ENCODE measurements at places on chromosomes 5 and 9.

- no peaks in the 10 kb centered on the region for H3K36me3 ChIP-seq
- H3K27me3 ChIP-seq = no peaks in the 10 kb centered on the region
- H3K4me3 ChIP-seq = no peak overlapping the region
- no peak for DNase-seq
- H3K27ac ChIP-seq = no peak overlapping the region
- H3K4me1 ChIP-seq = peaks cover 37% of the 10 kb centered on the region
These were observed 367.1 kb downstream of the CSNK1G3 start for GRCh38 chr5:123879071-123879470.

DNA sequence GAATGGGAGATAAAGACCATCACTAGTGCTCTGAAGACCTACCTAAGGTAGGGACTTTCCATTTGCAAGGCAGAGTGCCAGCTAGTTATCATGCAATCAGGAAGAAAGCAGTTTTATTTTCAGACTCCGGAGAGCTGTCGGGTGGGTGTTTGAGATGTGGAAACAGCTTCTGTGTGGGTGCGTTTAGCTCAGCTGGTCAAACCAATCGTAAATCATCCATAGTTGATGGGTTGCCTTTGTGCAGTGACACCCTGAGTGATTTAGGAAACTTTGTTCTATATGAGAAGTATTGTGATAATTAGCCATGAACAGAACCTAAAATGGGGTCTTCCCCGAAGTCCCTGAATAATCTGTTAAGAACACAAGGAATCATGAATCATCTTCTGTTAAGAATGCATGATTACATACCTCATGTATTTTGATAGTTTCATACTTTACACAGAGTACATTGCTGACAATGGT lies 284.3 kb downstream of the ARHGAP26 start:
- H3K4me1 ChIP-seq = peaks cover 15% of the 10 kb centered on the region
- H3K36me3 ChIP-seq = no peaks in the 10 kb centered on the region
- H3K4me3 ChIP-seq = no peak overlapping the region
- no peaks in the 10 kb centered on the region for H3K27me3 ChIP-seq
- no peak for DNase-seq

DNA sequence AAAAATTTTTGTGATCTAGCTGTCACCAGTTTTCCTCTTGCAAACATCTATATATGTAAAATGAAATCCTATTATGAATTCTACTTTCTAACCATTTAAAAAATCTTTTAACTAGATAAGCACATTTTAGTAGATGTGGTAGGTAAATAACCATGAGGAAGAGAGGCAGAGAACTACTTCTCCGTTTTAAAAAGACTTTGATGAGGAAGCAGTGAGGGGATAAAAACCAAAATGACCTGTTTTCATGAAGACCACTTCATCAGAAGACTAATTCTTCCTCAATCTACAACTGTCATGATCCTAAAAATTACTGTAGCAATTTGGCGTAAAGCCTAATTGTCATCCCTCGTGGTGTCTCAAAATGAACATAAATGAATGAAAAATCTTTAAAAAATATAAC lies 15.7 kb upstream of the ERBIN start:
- H3K4me1 ChIP-seq = no peaks in the 10 kb centered on the region
- H3K27me3 ChIP-seq = no peaks in the 10 kb centered on the region
- H3K4me3 ChIP-seq = no peak overlapping the region
- no peak overlapping the region for H3K27ac ChIP-seq
- H3K36me3 ChIP-seq = no peaks in the 10 kb centered on the region
- DNase-seq = no peak

- peaks cover 8% of the 10 kb centered on the region for H3K36me3 ChIP-seq
- no peak overlapping the region for H3K4me3 ChIP-seq
- no peaks in the 10 kb centered on the region for H3K4me1 ChIP-seq
- no peak for DNase-seq
- no peaks in the 10 kb centered on the region for H3K27me3 ChIP-seq
- no peak overlapping the region for H3K27ac ChIP-seq
These were observed 19.5 kb downstream of the ERAP1 start for GRCh38 chr5:96788112-96788749.

DNA sequence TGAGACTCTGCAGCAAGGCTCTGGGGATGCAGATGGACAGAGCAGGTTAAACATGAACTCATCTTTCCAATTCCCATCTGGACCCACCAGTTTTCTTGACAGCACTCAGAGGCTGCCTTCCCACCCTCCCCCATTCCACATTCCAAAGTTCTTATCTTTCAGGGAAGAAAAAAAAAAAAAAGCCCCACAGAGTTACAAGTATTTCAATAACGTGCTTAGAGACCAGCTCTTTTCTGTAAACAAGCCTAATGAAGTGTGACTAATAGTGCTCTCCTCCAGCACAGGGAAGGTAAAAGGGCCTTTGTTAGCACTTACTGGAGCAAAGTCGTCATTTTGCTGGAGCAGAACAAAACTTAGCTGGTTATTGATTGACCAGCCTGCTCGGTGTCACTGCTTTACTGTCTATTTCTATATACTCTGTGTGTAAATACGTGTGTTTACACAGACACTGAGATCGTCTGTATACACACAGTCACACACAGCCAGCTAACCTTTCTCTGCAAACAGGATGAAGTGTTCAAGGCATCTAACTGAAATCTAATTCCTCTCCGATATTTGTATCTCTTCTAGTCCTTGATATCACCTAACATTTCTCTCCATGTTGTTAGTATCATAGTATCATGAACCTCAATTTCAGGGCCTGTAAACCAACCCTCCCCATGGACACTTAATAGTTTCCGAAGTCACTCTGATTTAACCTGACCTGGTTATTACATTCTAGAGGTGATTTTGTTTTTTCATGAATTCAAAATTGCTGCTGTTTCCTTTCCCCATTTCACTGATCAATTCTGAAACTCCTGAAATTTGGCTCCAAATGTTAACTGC lies 84.9 kb downstream of the ZNF608 start:
- H3K4me1 ChIP-seq = peaks cover 55% of the 10 kb centered on the region
- peak overlapping the region; percentile 85 for H3K27ac ChIP-seq
- no peak overlapping the region for H3K4me3 ChIP-seq
- H3K36me3 ChIP-seq = no peaks in the 10 kb centered on the region
- H3K27me3 ChIP-seq = no peaks in the 10 kb centered on the region

DNA sequence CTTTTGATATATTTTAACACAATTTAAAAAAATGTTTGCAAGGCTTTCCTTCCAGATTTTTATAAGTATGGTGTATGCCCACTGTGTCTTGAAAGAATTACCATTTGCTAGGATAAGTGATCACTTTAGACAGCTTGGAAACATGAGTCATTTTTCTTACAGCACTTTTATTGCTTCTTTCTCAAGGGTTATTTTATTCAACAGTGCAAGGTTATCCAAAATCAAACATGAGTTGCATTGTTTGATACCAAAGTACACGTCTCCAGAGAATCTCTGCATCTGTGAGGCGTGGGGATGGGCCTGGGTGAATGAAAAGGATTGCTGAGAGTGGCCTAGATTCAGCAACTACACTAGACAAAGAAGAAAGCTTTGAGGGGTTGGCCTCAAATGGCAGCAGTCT lies 329.6 kb downstream of the ADAMTS6 start:
- H3K36me3 ChIP-seq = no peaks in the 10 kb centered on the region
- no peaks in the 10 kb centered on the region for H3K27me3 ChIP-seq
- no peak overlapping the region for H3K4me3 ChIP-seq
- H3K27ac ChIP-seq = no peak overlapping the region
- no peaks in the 10 kb centered on the region for H3K4me1 ChIP-seq

DNA sequence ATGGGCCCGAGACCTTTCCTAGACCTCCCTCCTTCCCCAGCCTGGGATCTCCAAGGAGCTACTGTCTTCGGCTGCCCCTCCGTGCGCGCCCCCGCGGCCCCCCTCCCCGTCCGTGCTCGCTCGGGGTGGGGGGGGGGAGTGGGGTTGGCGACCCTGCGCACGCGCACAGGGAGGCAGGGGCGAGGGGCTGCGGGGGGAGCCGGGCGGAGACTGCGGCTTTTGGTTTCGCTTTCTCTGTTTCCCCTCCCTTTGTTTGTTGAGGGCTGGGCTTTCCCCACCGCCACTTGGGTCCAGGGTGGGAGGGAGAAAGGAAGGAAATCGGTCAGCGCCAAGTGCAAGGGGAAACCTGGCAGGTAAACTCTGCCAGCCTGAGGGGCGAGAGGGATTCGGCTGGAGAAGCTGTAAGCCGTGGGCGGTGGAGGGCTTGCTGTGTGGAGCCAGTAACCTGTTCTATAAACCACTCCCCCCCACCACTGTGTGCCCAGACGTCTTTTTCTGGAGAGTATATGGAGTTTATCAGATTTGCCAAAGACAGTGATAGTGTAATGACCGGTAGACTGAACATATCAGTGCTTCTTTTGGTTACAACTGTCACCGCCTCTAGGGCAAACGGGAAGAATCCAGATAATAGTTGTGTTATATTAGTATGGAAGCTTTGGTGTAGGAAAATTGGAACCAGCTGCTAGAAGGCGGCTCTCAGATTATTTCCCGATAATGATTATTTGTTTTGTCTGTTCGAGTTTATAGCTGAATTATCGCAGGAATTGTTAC lies 684 bp downstream of the DNAJA1 start:
- peaks cover 3% of the 10 kb centered on the region for H3K36me3 ChIP-seq
- peak overlapping the region; percentile 100 for H3K4me3 ChIP-seq
- H3K4me1 ChIP-seq = peaks cover 40% of the 10 kb centered on the region
- peak overlapping the region; percentile 100 for H3K27ac ChIP-seq
- H3K27me3 ChIP-seq = no peaks in the 10 kb centered on the region
- peak; percentile 85 for DNase-seq

GRCh38 chr5:134410822-134411221 lies 859 bp downstream of the CDKN2AIPNL start:
- no peaks in the 10 kb centered on the region for H3K27me3 ChIP-seq
- H3K4me3 ChIP-seq = peak overlapping the region; percentile 65
- peaks cover 32% of the 10 kb centered on the region for H3K4me1 ChIP-seq
- H3K36me3 ChIP-seq = no peaks in the 10 kb centered on the region

DNA sequence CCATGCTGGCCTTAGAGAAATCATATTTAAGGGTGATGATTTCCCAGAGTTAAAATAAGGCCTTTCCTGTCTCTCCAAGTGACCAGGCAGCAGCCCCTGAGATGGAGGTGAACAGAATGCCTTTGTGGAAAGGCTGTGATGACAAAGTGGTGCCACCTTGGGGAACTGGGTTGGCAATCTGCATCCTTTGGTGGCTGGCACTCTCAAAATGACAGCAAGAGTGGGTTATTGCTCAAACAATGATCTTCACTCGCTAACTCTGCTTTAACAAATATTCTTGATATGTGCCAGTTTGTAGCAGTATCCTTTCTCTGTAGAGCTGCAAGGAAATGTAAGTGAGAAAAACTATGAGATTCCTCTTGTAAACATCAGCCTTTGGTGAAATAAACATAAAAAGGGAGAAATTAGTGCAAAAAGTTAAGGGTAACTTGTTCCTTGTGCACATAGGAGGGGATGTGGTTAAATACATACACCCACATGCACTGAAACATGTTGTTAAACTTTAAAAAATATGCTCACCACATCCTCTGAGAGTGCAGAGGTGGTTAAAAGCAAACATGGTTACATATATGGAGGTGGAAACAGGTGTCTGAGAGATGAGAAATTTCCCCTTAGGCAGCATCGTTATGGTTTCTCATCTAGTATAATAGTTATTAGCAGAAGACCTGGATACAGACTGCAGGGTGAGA lies 373.4 kb upstream of the CTNND2 start:
- H3K4me1 ChIP-seq = no peaks in the 10 kb centered on the region
- H3K27me3 ChIP-seq = no peaks in the 10 kb centered on the region
- no peak overlapping the region for H3K27ac ChIP-seq
- DNase-seq = no peak

DNA sequence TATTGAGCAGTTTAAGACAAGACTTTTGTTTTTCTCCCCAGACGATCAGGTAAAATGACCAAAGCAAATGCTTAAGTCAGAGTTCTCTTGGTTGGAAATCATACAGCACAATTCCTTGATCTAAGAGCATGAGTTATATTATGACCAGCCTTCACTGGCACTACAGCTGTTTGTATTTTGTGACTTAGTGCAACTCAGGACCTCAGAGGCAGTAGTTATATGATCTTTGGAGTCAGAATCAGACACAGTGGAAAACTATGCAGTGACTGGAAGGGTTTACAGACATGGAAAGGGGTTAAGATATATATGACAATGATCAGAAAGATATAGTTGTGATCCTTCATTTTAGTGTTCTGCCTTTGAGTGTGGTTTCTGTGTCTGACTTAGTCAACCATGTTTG lies 24.3 kb downstream of the RAD23B start:
- H3K4me3 ChIP-seq = no peak overlapping the region
- no peaks in the 10 kb centered on the region for H3K36me3 ChIP-seq
- H3K27me3 ChIP-seq = no peaks in the 10 kb centered on the region
- no peak for DNase-seq

DNA sequence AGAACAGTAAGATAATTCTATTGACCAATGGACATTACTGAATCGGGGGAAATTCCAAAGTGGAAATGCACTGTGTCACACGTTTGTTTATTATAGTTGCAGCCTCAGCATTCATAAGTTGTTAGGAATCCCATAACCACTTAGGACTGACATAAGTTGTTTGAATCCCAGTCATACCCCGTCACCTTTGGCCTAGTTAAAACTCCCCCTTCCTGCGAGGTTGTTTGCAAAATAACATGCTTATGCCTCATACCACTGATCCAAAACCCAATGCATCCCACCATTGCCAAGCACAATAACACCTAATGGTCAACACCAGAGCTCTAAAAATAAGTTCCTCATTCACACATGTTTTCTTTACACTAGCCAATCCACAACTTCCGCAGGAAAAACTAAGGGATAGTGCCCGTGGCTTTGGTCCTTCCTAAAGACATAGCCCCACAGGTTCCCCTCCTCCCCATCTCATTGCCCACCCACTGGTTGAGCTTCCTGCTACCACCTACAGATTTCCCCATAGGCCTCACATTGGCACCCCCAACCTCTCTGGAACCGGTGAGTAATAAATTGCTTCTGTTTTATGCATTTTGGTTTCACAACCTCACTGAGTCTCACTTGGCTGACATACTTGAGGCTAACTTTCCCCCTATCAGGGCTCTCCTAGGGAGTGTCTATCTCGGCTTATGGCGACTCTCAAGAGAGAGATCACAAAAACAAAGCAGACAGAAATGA lies 42.3 kb upstream of the MUSK start:
- no peaks in the 10 kb centered on the region for H3K27me3 ChIP-seq
- H3K4me3 ChIP-seq = no peak overlapping the region
- H3K4me1 ChIP-seq = no peaks in the 10 kb centered on the region
- no peak overlapping the region for H3K27ac ChIP-seq

GRCh38 chr9:15182101-15182551 lies 124.9 kb downstream of the TTC39B start:
- H3K4me3 ChIP-seq = no peak overlapping the region
- no peak for DNase-seq
- peaks cover 11% of the 10 kb centered on the region for H3K36me3 ChIP-seq
- no peaks in the 10 kb centered on the region for H3K4me1 ChIP-seq

DNA sequence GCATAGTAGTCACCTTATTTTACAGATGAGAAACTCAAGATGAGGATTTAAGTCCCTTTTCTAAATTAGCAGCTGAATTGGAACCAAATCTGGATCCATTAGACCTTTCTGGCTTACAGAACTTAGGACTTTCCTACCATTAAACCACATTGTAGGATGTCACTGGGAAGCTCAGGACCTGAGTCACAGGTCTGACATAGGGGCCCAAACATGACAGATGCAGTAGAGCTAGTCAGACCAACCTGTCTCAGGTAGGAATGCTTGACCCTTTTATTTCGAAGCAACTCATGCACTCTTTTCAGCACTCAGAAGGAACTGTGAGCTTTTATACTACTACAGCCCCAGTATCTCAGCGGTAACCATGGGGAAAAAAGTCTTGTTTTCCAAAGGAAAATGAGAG lies 2.6 kb downstream of the RAB24 start:
- peak overlapping the region; percentile 85 for H3K27ac ChIP-seq
- peaks cover 2% of the 10 kb centered on the region for H3K36me3 ChIP-seq
- peaks cover 27% of the 10 kb centered on the region for H3K4me1 ChIP-seq
- DNase-seq = no peak

Measured in pancreas (tissue), 10 donors.